Kidney glomerular epithelial cell (primary cell): ENCODE measurements at places on chromosomes 3 and 15.

DNA sequence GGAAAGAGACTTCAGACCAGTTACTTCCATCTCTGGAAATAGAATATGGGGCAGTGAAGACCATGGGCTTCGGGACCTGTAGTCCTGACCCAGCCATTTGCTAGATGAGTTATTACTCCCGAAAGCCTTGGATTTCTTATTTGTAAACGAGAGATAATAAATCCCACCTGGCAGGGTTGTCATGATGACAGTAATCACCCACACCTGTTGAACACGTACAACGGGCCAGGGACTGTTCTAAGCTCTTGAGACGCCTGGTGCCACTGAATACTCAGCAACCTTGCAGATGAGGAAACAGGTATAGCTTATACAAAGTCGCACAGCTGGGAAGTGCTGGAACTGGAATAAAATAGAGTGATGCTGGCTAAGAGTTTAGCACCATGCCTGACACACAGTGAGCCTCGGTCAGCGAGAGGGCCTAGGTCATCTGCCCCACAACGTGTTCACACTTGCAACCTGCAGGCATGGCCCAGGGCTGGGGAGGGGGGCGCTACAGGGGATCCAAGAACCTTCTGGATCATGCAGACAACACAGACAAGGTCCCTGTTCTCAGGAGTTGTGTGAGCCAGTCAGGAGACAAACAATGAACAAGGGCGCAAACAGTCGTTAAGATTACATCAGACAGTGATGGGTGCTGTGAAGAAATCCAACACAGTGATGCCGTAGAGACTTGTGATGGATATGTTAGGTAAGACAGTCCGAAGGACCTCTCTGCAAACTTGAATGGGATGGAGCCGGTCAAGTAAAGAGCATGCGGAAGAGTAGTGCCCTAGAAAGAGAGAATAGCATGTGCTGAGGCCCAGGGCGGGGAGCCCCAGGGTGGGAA, 89.2 kb downstream of the CORO2B start:
- DNase-seq = no peak

GRCh38 chr3:111910806-111911205, 51.7 kb downstream of the PHLDB2 start:
- DNase-seq = peak; percentile 71

GRCh38 chr3:32996048-32996754, 44.8 kb downstream of the CCR4 start:
- DNase-seq = no peak

- peak; percentile 64 for DNase-seq
Measured at GRCh38 chr15:56496635-56497034, 31.7 kb upstream of the MNS1 start.

GRCh38 chr3:146403792-146404191, 65.6 kb downstream of the PLSCR2 start:
- DNase-seq = no peak

DNA sequence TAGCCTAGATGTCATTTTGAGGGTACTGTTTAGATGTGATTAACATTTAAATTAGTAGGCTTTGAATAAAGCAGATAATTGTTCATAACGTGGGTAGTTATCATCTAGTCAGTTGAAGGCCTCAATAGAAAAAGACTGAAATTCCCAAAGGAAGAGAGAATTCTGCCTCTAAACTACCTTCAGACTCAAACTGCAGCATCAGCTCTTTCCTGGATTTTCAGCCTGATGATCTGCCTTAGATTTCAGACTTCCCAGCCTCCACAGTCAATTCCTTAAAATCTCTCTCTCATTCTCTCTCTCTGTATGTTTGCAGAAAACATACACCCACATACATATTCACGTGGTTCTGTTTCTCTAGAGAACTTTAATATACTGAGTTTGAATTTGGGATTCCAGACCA, 58.0 kb upstream of the MBNL1 start:
- no peak for DNase-seq

DNA sequence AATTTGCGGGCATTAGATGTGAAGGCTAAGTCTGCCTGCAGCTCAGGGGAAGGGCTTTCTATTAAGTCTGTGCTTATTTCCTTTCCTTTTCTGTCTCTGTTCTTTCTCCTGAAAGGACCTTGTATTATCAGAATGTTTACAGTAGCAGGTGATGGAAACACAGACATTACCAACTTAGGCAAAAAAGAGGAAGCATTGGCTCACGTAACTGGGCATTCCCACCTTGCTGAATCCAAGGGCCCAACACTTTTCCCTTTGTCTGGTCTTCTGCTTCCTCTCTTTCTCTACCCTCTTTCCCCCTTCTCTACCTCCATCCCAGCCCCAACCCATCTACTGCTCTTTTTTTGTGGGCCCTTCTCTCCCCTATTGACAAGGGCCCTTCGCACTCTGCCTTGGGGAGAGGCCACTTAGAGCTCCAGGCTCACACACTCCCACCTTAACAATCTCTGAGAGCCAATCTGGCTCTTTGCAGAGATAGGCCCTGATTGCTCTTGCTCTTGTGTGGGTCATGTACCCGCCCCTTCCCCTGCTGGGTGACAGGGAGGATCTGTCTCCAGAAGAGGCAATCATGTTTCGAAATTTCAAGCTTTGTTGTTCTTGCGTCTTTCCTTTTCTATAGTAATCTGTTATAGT, 35.0 kb downstream of the ACAA1 start:
- no peak for DNase-seq

GRCh38 chr3:126135406-126136076, 44.8 kb downstream of the ALDH1L1 start:
- DNase-seq = no peak
